Esophagus squamous epithelium (tissue), 5 donors: ENCODE measurements at places on chromosomes 6 and 20. TPM values are rescaled to one million over a fixed set of nuclear protein-coding genes. Genes with fewer than 3 reads are reported as not detected.

DNA sequence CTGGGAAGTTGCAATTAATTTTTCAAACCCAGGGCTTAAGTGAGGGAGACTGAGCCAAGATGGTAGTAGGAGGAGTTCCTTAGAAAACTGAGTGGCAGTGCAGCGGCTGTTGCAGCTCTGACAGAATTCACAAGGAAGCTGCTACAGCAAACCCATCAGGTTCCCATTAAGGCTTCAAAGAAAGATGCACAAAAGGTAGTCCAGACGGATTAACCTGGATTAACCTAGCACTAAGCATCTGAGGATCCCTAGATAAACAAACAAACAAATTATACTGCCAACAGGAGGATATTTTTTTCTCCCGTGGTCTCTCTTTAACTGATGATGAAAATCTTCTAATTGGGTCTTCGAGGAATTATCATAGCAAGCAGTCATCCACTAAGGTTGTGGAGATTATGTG lies 5.2 kb downstream of the TENT5A start:
- DNase-seq = no peak

DNA sequence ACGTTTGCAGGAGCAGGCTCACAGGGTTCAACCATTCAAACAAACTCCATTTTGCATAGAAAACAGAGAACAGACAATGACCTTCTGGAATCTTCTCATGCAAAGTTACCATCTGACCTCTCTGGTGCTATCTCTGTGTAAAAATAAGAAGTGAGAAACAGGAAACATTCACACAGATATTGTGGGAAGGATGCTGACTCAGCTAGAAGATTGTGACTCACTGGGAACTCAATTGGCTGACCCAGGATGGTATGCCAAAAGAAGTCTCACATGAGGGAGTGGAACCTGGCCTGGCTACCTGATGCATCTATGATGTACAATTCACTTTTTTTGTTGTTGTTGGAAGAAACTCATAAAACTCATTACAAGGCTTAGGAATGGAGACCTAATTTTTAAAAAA lies 61.1 kb upstream of the TBX18 start:
- no peak for DNase-seq

DNA sequence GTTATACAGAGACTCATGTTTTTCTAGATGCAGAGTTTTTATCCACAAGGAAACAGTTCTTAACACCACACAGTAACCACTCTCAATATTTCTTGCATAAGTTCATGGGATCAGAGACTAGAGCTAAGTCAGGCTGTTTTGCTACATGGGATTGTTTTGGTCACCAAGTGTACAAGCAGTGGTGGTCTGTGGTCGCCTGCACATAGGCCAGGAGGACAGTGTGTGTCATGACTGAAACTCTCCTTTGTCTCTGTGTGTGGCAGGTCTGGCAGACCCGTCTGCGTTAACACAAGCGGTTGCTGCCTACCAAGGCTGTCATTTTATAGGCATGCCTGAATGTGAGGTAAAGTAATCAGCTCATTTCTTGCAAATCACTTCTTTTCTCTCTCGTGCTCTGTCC lies 18.9 kb downstream of the WRNIP1 start:
- no peak for DNase-seq

COL9A1 gene
- not detected for total RNA-seq

DNA sequence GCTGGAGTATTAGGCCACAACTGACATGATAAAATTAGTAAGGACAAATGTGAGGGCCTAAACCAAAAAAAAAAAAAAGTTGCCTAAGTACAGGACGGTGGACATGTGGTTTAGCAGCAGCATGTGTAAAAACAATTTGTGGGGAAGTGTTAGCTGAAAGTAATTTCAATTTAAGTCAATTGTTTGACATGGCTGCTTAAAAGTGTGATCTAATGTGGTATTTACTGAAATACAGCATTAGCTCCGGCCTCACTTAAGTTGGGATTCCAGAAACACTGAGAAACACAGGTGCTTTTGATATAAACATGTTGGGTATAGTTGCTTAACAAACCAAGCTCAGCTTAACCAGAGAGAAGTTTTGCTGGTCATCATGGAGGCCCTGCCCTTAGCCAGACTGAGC lies 119.7 kb downstream of the FYN start:
- DNase-seq = no peak
